Neural progenitor cell (in vitro differentiated cells): ENCODE measurements at places on chromosomes 2 and 18. TPM values are rescaled to one million over a fixed set of nuclear protein-coding genes. Genes with fewer than 3 reads are reported as not detected.

- H3K36me3 ChIP-seq, result no peaks in the 10 kb centered on the region
- DNase-seq, result no peak
- H3K4me3 ChIP-seq, result peak overlapping the region; percentile 97
- peaks cover 13% of the 10 kb centered on the region for H3K27me3 ChIP-seq
- H3K27ac ChIP-seq, result no peak overlapping the region
Observed at GRCh38 chr2:36965206-36965605, 1.1 kb downstream of the STRN start.

GRCh38 chr2:134773759-134774742, 55.3 kb upstream of the TMEM163 start:
- H3K27me3 ChIP-seq, result no peaks in the 10 kb centered on the region
- no peaks in the 10 kb centered on the region for H3K36me3 ChIP-seq
- peaks cover 48% of the 10 kb centered on the region for H3K4me1 ChIP-seq
- H3K4me3 ChIP-seq, result no peak overlapping the region

GRCh38 chr2:215110918-215111317, 27.5 kb downstream of the ABCA12 start:
- no peak overlapping the region for H3K4me3 ChIP-seq
- H3K27ac ChIP-seq, result no peak overlapping the region
- DNase-seq, result no peak
- H3K36me3 ChIP-seq, result no peaks in the 10 kb centered on the region
- no peaks in the 10 kb centered on the region for H3K27me3 ChIP-seq

- H3K36me3 ChIP-seq, result no peaks in the 10 kb centered on the region
- no peaks in the 10 kb centered on the region for H3K4me1 ChIP-seq
- no peak for DNase-seq
Observed at GRCh38 chr2:137190411-137191195, 425.3 kb downstream of the THSD7B start.

- DNase-seq, result no peak
- H3K4me1 ChIP-seq, result no peaks in the 10 kb centered on the region
- H3K36me3 ChIP-seq, result no peaks in the 10 kb centered on the region
- H3K27ac ChIP-seq, result no peak overlapping the region
Observed at GRCh38 chr18:56188529-56189275, 449.7 kb downstream of the TXNL1 start.

DNA sequence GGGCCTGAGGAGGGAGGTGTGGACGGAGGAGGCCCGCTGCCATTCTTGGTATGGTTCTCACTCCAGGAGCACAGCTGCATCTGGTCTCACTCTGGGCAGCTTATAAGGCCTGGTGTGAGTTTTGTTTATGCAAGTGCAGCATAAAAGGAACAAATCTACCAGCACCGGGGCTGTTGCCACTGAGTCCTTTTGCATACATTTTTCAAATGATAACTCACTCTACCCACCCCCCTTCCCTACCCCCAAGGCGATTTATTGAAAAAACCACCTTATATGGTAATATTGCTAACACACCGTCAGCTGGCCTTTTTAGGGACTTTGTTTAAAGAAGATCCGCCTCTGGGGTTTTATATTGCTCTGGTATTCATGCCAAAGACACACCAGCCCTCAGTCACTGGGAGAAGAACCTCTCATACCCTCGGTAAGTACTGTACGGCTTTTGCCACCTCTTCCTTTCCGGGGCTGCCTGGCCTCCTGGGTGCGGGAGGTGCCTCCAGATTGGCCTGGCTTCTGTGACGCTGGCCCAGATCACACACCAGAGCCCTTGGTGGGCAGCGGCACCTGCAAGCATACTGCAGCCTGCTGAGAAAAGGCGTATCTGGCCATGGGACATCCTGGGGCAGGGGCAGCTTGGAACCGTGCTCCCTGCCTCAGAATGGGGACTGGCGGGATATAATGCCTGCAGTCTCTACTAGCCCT, at the start of gene ACTG2:
Gene ACTG2, plus strand, starts transcription at position 378 of the 699 bp plus-strand sequence. CDS start 8,304 bp downstream, outside the sequence.
- H3K27ac ChIP-seq, result no peak within 1 kb of the TSS
- no peak within 1 kb of the TSS for H3K4me3 ChIP-seq
- DNase-seq, result no peak
- H3K4me1 ChIP-seq, result peaks cover 12% of the 10 kb centered on the region
- no peaks in the 10 kb centered on the region for H3K36me3 ChIP-seq

DNA sequence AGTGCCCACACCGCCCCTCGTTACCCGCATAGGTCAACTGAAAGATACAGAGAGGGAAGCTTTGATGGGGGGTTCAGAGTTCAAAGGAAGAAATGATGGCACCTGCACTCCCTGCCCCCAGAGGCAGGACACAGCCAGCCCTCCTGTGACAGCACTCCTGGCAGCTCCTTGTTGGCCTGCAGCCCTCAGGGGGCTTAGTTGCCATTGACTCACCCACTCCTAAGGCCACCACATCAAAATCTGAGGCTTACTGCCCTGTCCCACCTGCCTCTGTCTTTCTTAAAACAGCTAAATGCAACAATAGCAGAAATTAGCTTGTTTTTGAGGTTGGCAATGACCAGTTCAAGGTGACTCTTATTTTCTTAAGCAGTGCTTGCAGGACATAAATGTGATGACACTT, 31.6 kb upstream of the SLC35F6 start:
- H3K36me3 ChIP-seq, result no peaks in the 10 kb centered on the region
- no peak overlapping the region for H3K4me3 ChIP-seq
- no peaks in the 10 kb centered on the region for H3K27me3 ChIP-seq
- no peaks in the 10 kb centered on the region for H3K4me1 ChIP-seq
- no peak for DNase-seq
- no peak overlapping the region for H3K27ac ChIP-seq

The NAT8 gene
- total RNA-seq, result not detected in 2 replicates

The ZBTB7C gene
- total RNA-seq, result 0.15 and 2.3 TPM in 2 replicates

The CTAGE1 gene
- not detected in 2 replicates for total RNA-seq

The RAB6D gene
- total RNA-seq, result 0.11 and 0.15 TPM in 2 replicates
